ENCODE measurements at places on chromosomes 6 and 20.
A peak's percentile ranks its signal among the peaks of the same experiment; 100 is the strongest.

DNA sequence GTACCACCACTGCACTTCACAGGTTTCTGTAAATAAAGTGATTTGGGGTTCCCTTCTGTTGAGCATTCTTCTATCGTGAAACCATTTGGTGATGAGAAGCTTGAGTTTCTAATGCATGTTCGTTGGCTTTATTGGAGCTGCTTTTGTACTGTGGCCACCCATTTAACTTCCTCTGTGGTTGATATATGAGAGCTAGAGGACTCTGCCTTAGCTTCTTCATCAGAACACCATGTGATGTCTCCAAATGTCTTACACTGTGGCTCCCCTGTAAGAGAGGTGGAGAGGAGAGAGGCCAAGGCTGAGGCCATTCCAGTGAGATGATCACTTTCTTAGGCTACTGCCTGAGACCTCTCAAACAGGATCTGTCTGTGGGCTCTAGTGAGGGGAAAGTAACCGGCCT is 114.5 kb downstream of the SLC16A10 start:
- DNase-seq = no peak

DNA sequence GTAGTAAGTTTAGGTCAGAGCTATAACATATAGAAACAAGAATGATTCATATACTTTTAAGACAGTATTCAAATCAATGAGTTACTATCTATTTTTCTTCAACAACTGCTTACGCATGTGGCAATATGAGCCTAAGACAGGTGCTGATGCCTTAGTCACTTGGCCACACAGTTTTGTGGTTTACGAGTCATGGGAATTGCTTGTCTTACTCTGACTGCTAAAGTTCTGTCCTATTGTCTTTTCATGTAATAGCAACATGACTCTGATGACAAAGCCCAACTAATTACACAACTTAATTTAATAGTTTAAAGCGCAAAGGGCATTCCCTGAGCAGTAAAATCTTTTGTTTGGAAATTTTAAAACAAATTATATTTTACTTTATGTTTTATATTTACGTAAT is 159.3 kb upstream of the CENPW start:
- DNase-seq = no peak

DNA sequence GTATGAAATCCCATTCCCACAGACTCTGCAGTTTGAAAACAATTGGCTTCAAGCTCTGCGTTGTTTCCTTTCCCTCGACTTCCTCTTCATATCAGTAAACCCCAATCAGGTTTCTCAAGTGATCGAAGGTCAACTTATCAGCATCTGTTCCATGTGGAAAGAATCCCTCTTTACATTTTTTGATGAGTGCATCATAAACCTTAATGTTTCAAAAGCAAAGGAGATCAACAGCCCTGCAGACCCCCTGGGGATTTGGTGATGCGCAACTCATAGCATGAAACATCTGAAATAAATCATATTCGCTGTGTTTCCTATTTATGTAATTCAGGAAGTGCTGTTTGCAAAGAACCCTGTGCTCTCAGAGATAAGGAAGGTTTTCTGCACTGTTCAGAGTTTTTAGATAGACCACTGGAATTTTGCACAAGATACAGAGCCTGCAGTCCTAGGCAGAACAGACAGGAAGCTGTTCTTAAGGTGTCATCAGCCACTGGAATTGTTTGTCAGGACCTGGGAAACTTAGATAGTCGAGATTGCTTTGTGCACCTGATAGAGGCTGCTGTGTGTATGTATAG is 216.0 kb downstream of the HIVEP2 start:
- no peak for DNase-seq

- DNase-seq = no peak
Observed at GRCh38 chr6:88220493-88220892, 54.3 kb upstream of the CNR1 start.

DNA sequence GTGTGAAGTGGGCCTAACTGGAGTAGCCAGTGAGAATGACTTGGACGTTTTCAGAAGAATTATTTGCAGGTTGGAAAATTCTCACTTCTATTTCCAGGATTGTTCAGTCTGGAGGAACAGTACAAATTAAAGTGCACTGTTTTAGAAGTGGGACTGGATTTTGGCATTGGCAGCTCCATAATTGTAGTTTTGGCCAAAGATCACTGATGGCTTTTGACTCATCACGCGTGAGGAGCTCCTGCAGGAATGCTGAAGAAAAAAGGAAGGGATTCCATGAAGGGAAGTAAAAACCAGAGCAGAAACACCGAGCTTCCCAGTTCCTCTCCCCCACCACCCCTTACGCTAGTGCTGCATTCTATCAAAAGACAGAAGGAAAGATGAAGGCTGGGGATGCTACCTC is 103.5 kb downstream of the JARID2 start:
- no peak for DNase-seq

- no peak for DNase-seq
Observed at GRCh38 chr6:166942393-166943168, 13.8 kb downstream of the RNASET2 start.

DNA sequence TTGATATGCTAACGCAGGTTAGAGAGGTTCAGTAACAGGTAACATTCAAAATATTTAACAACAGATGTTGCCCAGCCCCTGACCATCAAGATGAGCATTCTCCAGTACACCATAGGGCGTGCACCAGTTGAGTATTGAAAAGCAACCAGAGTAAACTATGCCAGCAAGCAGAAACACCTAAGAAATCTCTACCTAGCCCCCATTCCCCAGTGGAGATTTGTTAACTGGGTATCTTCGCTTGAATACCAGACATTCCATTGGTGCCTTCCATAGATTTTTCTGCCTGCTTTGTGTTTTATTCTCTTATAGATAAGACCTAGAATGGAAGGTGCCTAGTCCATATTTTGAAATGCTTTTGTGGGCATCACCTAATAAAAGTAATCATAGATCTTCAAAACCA is 623.9 kb downstream of the KIF16B start:
- DNase-seq = no peak

GRCh38 chr6:125041740-125042459 is 79.7 kb downstream of the RNF217 start:
- DNase-seq = no peak

GRCh38 chr20:4067600-4068261 is 52.4 kb upstream of the RNF24 start:
- DNase-seq = no peak

- no peak for DNase-seq
Observed at GRCh38 chr6:350371-350770, 41.2 kb upstream of the IRF4 start.

DNA sequence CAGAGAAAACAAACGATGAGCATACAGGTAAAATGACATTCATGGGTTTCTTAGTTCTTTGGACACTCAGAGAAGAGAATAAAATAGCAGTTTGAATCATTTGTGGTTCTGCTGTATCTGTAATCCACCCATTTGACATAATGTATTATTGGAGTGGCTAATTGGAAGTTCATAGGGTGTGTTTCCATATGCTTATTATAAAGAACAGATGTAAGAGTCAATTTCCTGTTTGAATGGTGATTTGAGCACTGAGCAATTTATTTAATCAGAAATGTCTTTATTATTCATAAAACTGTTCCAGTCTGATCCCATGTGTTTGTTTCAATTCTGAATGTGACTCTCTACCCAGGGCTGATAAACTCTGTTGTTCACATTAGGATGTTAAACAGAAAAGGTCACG is 939.1 kb downstream of the KIF16B start:
- no peak for DNase-seq

DNA sequence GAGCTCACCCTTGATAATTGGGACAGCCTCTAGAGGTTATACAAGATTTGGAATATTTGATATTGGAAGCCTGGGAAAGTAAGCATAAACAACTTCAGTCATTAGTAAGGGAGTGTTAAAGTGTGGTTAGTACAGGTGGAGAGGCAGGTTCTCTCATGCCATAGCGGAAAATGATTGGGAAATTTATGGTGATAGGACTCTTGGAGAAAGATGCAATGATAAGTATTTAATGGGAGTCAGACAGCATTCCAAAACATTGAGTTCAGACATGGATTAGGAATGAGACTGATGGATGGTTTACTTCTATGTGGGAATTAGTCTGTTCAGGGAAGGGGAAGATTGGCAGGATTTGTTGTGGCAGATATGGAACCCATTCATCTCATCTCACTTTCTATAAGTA is 152.7 kb downstream of the MCHR2 start:
- DNase-seq = no peak

GRCh38 chr6:1022719-1023118 is 289.2 kb upstream of the FOXQ1 start:
- no peak for DNase-seq

DNA sequence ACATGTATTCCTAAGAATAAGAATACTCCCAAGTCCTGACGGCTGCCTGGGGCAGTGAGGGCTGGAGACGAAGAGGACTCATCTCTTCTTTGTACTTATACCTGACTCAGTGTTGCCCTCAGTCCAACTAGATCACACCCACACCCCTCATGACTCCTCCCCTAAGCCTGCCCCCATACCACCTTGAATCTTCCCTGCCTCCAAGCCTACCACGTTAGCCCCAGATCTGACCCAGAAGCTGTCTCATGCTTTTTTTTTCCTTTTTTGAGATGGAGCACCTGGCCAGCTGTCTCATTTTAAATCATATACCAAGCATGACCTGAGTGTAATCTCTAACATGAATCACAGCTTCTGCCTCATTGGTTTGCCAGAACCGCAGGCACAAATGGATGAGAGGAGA is 45.2 kb downstream of the MUC22 start:
- no peak for DNase-seq

GRCh38 chr6:34901930-34902329 is 12.9 kb downstream of the ANKS1A start:
- no peak for DNase-seq

GRCh38 chr6:37514321-37514771 is 14.7 kb upstream of the CCDC167 start:
- DNase-seq = no peak

GRCh38 chr6:10146715-10147451 is 268.0 kb downstream of the TFAP2A start:
- DNase-seq = peak; percentile 24

GRCh38 chr6:35510916-35511561 is 1.7 kb downstream of the TULP1 start:
- DNase-seq = no peak

GRCh38 chr20:1081891-1082290 is 36.5 kb upstream of the PSMF1 start:
- no peak for DNase-seq

GRCh38 chr6:68226460-68226859 is 408.6 kb upstream of the ADGRB3 start:
- DNase-seq = no peak

DNA sequence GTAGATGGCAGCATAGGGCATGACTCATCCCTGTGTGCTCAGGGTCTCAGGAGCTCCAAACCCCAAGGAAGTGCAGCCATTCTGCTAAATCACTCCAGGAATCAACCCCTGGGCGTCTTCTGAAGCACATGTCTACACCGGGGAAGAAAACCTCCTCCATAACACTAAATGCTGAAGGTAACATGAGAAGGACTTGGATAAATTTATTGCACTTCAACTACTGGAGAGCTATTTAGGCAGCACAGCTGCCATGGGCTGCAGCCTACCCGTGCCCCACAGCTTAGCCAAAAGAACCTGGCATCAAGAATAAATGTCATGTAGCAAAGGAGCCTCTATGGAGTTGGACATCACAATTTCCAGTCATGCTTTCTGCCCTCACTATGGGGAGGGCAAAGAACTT is 152.4 kb upstream of the PROKR2 start:
- no peak for DNase-seq

DNA sequence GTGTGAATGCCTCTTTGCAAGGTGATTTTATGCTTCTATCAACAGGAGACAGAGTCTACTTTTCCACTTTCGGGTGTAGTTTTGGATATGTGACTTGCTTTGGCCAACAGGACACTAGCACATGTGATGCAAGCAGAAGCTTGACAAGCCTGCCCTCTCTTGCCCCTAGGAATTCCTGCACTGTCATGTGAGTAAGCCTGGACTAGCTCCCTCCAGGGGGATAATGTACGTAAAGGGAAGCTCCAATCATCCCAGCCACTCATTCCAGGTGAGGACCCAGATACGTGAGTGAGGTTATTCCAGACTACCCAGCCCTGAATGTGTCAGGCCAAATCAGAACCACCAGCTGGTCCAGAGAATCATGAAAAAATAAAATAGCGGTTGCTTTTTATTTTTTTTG is 33.3 kb downstream of the BEND3 start:
- DNase-seq = no peak

DNA sequence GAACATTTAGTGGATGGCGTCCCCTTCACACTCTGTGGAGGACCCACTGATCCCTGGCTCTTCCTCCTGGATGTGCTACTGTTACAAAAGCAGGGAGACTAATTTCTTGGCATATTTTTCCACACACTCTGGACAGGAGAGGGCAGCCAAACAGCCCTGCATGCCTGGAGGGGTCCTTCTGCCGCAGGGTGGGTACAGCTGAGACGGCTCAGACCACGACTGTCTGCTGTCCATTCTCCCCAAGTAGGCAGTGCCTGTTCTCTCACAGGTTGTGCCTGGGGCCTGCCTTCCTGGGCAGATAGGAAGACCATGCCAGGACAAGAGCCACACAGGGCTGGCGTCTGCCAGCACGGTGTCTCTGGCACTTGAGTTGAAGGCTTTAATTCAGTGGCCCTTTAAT is 260.1 kb downstream of the FOXC1 start:
- no peak for DNase-seq

GRCh38 chr6:2990248-2990931 is 9.3 kb upstream of the NQO2 start:
- DNase-seq = no peak

DNA sequence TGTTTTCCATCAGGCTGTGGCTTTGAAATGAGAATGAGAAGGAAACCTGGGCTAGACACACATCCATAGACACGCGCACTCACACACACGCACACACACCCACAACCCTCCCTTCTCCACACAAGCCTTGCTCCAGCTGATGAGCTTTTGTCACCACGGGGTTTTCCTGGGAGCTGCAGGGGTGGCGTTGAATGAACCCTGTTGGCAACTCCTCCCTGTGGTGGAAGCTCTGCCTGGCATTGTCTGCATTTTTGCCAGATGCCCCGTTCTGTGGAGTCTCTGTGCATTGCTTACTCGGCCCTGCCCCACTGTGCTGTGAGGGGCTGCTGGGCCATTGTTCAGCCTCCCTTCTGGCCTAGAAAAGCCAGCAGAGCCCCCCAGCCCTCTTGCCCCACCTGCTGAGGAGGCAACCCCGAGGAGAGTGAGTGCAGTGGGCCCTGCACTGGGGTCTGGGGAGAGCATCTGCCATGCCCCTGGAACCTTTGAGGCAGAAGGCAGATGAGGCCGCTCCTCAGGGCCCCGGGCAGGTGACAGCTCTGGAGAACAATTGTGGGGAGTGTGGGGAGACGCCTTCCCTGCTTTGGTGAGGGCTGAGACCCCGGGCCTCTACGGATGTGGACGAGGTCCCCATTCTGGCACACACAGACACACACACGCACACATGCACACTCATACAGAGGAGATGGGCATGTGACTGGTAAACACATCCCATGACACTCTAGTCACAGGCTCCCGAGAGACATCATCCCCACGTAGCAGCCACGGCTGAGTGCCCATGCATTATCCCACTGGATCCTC is 9.9 kb downstream of the ADIG start:
- no peak for DNase-seq

GRCh38 chr6:161199850-161200249 is 74.0 kb downstream of the AGPAT4 start:
- DNase-seq = no peak

GRCh38 chr6:157893238-157893637 is 70.2 kb downstream of the SNX9 start:
- DNase-seq = no peak

GRCh38 chr6:84707171-84707570 is 57.2 kb downstream of the TBX18 start:
- no peak for DNase-seq

Data from substantia nigra (tissue), 51 donors.